Suppressor macrophage treated with lipopolysaccharide for 4 hours (primary cell): ENCODE measurements at places on chromosomes 5 and 9.

DNA sequence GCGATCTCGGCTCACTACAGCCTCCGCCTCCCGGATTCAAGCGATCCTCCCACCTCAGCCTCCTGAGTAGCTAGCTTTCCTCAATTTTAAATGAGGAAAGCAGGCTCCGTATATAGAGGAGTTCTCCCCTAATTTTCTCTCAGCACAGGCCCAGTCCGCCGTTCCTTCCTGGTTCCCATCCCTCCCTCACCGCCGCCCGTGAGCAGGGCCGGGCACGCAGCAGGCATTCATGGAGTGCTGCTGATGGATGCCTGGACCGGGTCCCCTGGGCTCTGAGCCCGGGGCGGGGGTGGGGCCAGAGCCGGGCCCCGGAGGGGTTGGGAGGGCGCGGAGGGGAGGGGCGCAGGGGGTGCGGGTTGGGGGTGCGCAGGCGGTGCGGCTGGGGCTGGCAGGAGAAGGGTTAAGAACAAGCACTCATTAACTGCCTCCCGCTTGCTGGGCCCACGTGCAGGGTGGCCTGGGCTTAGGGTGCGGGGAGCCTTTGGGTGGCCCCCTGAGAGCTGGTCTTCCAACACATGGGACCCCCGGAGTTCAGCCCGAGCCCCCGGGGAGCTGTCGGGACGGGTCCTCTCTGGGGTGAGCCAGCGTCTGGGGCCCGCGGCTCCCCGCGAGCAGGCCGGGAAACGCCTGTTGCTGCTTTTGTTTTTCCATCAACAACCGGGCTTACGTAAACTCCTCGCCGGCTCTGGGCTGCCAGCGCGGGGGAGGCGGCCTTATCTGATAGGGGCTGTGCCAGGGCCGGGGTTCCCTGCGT, 33.7 kb downstream of the LHX2 start:
- DNase-seq: peak; percentile 52

DNA sequence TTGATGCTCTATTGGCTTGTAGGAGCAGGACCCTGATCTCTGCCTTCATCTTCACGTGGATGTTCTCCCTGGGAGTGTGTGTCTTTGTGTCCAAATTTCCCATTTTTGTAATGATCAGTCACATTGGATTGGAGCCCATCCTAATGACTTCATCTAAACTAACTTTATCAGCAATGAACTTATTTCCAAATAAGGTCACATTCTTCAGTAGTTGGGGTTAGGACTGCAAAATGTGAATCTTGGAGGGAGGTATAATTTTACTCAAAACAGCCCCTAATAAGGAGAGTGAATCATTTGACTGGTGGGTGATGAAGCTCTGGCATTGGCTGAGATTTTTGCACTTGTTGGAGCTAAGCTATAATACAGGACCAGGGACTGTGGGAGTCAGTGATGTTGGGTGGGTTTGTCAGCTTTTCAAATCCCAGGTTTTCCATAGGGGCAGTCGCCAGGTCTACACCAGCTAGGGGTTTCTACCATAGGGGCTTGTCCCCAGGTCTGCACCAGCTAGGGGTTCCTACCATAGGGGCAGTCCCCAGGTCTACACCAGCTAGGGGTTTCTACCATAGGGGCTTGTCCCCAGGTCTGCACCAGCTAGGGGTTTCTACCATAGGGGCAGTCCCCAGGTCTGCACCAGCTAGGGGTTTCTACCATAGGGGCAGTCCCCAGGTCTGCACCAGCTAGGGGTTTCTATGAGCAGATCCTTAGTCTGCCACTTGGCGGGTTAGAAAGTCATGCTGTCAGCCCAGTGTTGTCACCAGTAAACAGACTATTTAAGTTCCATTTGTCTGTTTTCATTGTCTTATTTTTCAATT, 382.6 kb upstream of the DAP start:
- no peak for DNase-seq

- DNase-seq: no peak
Observed at GRCh38 chr5:16588434-16589214, 28.2 kb downstream of the RETREG1 start.

GRCh38 chr9:137785704-137786161, 91.8 kb upstream of the CACNA1B start:
- no peak for DNase-seq

- DNase-seq: peak; percentile 47
Observed at GRCh38 chr5:142143878-142144277, 35.3 kb downstream of the NDFIP1 start.

DNA sequence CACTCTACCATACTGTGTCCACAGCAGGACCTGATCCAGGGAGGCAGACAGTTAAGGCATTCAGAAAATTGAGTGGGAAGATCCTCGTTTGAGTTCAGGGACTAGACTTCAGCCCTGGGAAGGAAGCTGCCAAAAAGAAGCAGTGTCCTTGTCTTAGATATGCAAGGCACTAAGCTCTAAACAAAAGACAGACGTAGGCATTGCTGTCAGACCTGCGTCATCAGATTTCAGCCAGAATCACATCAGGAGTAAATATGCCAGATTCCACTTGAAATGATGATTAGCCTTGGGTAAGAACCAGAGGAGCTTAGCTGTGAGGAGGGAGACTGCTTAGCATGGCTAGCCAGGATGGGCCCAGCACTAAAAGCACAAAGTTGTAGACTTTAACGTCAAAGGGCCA, 56.7 kb downstream of the MAMDC2 start:
- no peak for DNase-seq

GRCh38 chr5:123527190-123527589, 15.2 kb downstream of the CSNK1G3 start:
- no peak for DNase-seq
